B cell (primary cell): ENCODE measurements at places on chromosomes 7 and 10. TPM values are rescaled to one million over a fixed set of nuclear protein-coding genes. Genes with fewer than 3 reads are reported as not detected.

GRCh38 chr10:28686835-28687682 lies 9.7 kb downstream of the BAMBI start:
- DNase-seq = no peak

DNA sequence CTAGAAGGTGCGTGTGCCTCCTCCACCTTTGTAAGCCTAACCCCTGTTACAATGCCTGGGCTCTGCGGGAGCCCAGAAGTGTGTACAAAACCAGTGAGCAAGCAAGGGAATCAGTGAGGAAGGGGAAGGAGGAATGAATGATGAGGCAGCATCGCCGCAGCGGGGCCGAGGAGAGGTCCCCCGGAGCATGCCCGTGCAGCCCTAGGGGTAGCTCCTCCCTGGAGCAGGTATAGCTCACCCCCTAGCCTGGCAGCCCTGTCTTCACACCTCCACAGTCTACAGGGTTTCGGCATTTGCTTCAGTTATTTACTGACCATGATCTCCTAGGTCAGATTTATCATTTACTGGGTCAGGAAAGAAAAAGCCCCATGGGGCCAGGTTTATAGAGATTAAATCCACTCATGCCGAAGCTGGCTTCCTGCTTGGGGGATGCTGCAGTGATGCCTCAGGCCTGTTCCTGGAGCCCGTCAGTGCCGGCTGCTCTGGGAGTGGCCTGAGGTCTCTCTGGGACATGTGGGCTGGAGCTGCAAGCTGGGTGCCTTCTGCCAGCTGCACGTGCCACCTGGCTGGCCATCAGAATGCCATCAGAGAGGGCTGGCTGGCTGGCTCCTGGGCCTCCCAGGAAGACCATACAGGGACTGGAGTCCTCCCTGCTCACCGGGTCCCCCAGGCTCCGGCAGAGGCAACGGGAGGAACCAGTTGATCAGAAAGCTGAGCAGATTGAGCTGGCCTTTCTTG lies 138.9 kb downstream of the GRK5 start:
- no peak for DNase-seq

GRCh38 chr7:48548667-48549066 lies 375.7 kb upstream of the CDC14C start:
- no peak for DNase-seq

DNA sequence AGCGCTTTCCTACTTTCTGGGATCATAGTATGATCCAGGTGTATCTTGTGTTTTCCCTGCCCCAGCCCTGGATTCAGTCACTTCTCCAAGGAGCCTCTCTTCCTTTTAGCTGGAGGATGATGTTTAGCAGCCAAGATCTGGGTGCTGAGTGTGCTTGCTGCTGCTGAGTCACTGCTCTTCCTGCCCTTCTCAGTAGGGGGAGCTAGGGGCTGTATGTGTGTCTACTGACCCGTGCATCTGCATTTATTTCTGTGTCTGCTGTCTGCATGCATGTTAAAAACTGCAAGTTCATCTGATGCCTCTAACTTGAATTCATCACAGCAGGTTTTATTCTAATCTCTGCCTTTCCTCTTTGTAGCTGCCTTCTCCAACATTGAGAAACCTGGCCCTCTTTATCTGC lies 31.6 kb downstream of the MGMT start:
- DNase-seq = no peak

GRCh38 chr7:120785095-120785494 lies 72.8 kb downstream of the TSPAN12 start:
- DNase-seq = no peak

GRCh38 chr10:91800756-91801155 lies 2.5 kb downstream of the TNKS2 start:
- DNase-seq = no peak

Gene BLVRA
- polyA plus RNA-seq = 3.2 and 5.4 TPM in 2 replicates

Gene DOCK4
- polyA plus RNA-seq = 0.03 and 0.23 TPM in 2 replicates
